ENCODE measurements at places on chromosomes 12 and 14.

GRCh38 chr14:104434214-104435076 is 145.1 kb upstream of the C14orf180 start:
- DNase-seq: no peak

DNA sequence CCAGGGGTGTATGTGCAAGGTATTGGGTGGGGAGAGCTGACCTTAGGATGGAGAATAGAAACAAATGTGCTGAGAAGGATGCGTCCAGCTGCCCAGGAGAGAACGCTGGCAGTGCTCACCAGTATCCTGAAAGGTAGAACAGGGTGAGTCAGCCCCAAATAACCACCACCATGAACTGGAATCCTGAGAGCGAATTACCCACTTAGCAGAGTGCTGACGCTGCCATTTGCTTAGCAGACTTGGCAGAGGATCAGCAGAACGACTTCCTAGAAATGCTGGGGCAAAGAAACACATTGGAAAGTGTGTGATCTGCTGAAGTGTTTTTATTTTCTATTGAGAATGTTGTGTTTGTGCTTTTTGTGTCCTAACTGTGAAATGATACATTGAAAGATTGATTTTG is 213.6 kb downstream of the ADGRD1 start:
- no peak for DNase-seq

GRCh38 chr12:6123258-6123657 is 1.2 kb downstream of the VWF start:
- DNase-seq: no peak

DNA sequence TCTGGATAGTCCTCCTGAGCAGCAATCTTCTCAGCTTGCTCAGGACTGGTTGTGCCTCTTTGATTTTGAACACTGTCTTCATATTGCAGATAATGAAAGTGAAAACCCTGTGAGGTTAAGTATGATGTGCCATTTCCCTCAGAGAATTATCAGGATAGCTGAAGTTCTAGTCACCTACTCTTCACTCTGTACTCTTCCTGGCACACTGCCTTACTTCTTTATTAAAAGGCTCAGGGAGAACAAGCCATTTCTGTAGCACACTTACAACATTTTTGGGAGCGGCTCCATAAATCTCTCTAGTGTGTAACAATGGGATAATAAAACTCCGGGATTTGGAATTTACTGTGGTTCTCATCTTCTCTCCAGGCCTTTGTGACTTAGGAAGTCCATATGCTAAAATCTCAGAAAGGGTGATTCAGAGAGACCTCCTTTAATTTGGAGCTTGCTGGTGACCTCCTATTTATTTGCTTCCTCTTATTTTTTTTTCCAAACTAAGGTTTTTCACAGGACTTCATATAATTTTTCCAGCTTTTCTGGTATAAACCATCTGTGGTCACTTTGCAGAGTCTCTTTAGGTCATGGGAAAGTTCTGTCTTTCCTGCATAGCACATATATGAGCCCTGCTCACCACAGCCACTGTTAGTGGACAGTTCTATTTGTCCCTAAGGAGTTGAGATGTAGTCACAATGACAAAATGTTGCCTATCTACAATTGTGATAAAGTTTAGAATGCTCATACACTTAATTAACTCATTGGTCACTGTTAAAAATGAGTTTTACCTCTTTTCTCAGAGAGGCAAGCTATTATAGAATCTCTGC is 53.5 kb upstream of the LDHB start:
- DNase-seq: no peak

DNA sequence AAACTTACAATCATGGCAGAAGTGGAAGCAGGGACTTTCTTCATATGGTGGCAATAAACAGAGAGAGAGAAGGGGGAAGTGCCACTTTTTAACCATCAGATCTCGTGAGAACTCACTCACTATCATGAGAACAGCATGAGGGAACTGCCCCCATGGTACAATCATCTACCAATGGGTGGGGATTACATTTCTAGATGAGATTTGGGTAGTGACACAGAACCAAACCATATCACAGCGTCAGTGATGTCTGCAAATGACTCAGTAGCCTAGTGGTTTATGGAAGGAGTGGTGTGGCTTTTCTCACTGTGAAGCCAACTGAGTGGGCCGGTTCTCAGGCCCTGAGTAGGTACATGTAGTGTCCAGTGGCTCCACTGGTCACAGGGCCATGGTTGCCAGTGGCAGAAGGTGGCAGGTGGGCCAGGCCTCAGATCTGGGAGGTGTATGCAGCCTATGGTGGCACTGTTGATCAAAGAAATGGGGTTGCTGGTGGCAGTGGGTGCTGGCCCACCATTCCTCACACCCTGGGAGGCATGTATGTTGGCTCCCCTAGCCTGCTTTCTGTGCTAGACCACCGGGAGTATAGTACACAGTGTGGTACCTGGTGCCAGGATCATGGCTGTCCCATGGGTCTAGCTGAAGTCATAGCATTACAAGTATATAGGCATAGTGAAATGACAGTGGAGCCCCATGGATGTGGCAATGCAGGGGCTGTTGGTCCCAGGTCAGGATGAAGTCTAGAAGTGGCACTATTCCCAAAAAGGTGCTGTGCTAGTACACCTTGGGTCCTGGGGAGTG is 191.9 kb downstream of the NUBPL start:
- DNase-seq: no peak

DNA sequence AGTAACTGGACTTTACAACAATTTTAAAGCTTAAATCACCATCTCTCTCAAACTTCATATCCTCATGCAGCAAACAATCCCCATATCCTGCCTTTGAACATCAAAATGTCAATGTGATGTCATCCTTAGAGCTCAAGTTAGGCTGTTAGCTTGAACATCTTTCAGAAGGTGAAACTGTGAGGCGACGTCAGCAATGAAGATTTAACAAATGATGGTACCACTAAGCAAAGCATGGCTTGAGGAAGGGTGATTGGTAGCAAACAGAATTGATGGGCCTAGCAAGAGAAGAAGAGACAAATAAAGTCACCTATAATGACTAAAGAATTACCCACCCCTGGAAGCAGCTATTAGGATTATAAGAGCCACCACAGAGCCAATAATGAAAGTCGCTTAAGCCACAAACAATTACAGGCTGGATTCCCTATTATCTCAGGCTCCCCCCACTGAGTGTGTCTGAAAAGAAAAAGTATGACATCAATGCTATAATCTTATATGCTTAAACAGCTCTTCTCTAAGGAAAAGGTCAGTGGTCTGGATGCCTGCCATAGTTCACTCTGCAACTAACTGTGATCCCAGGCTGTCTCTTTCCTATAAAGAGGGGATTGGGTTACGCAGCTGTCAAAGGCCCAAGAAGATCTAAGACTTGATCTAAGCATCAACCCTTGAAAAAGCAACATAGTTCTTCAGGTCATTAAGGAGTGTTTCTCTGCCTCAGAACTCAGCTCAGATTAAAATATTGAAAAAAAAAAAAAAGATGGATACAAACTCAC is 18.1 kb downstream of the EGLN3 start:
- no peak for DNase-seq

- DNase-seq: no peak
These were observed 1122.4 kb upstream of the USP15 start for GRCh38 chr12:61137677-61138414.

DNA sequence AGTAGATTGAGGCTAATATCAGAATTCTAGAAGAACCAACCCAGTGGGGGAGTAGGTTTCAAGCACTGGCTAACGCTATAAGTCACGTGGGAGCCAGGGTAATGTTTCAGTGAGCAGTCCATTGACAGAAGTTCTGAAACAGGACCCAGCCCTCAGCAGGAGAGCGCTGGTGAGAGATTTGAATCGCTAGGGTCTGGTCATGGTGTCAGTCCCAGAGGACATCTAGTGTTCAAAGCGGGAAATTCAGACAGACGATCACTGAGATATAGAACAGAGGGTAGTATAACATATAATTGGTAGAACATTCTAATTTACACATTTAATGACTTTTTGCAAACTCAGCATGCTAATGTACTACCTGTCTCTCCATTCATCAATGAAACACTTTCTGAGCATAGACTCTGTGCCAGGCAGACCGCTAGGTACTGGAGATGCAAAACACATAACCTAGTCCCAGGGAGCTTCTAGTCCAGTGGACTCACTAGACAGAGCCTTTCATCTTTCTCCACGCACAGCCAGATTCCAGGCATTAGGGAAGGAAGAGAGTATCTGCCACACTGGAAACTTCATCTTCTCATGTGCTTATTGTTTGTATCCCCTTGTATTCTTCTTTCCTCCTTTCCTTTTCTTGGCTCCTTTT is 35.4 kb upstream of the RNASE3 start:
- DNase-seq: no peak

GRCh38 chr12:52123487-52124186 is 44.1 kb downstream of the SMIM41 start:
- DNase-seq: no peak

DNA sequence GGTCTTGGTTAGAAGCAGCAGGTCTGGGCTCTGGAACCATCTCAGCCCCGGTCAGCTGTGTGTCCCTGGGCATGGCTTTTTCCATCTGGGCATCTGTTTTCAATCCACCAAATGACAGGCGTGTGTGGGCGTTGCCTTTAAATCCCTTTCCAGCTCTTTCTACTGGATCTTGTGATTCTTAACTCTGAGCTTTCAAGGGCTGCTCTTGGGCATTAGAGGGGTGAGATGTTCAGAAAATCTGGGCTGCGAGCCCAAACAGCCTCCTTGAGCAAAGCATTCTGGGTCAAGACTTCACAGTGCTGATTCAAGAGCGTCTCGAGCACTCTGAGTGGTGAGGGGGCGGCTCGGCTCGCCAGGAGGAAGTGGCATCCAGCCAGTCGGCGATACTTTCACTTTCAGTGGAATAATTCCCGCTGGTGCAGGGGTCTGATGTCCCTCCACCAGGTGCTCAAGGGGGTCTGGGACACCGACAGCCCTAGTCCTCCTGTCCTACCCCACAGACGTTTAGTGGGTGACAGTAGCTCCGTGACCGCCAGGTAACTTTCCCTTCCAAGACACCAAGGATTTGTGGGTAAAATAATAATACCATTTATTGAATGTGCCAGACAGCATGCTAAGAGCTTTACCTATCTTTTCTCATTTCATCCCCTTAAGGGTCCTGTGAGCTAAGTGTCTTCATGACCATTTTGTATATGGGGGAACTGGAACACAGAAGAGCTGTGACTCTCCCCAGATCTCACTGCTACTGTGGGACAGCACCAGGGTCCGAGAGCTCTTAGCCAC is 114.0 kb downstream of the PLXNC1 start:
- DNase-seq: no peak

DNA sequence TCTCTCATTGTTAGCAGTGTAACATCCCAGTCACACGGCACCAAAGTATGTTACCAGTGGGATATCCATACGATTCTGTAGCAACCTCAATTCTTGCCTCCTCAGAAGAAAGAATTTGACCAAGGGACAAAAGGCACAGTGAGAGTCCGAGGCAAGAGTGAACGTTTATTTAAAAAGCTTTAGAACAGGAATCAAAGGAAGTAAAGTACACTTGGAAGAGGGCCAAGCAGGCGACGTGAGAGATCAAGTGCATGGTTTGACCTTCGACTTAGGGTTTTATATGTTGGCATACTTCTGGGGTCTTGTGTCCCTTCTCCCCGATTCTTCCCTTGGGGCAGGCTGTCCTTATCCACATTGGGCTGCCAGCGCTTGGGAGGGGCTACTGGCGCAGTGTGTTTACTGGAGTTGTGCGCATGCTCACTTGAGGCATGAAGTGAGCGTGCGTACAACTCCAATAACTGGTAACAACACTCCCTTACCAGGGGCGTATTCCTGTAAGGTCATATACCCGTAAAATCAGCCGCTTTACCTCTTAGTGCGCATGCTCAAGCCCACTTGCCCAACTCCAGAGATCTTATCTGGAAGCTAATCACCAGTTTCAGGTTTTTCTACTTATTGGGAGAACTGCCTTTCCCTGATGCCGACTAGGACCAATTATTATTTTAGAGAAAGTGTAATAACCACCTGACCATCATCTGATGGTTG is 71.7 kb downstream of the FAR2 start:
- DNase-seq: no peak

GRCh38 chr12:89528434-89528833 is 2.6 kb upstream of the POC1B start:
- DNase-seq: no peak

GRCh38 chr12:11651785-11652184 is 2.3 kb downstream of the ETV6 start:
- DNase-seq: no peak

- DNase-seq: no peak
These were observed 71.4 kb upstream of the PRMT8 start for GRCh38 chr12:3419558-3419957.

DNA sequence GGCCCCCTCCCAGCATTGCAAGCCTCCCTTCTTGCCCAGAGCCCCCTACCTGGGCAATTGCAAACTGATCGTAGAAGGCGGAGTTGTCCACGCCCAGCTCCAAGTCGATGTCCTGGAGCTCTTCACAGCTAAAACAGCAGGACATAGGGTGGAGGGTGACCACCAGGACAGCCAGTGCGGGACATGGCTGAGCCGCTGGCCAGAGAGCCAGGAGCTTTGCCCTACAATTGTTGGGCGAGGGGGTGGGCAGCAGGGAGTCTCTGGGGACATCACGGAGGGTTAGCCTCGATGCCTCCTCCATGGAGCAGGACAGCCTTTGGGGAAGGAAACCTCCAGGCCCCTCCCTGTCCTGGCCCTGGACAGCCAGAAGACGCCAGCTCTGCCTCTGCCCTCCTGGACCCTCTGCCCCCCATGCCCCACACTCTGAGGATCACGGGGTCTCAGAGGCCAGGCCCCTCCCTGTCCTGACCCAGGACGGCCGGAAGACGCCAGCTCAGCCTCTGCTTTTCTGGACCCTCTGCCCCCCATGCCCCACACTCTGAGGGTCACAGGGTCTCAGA is 9.4 kb downstream of the TMEM179 start:
- DNase-seq: no peak

- peak; percentile 13 for DNase-seq
These were observed at the start of gene CD9 for GRCh38 chr12:6200256-6201212. CD9 (plus strand) TSS chr12:6200400; CDS start chr12:6200500, 100 bp downstream.

DNA sequence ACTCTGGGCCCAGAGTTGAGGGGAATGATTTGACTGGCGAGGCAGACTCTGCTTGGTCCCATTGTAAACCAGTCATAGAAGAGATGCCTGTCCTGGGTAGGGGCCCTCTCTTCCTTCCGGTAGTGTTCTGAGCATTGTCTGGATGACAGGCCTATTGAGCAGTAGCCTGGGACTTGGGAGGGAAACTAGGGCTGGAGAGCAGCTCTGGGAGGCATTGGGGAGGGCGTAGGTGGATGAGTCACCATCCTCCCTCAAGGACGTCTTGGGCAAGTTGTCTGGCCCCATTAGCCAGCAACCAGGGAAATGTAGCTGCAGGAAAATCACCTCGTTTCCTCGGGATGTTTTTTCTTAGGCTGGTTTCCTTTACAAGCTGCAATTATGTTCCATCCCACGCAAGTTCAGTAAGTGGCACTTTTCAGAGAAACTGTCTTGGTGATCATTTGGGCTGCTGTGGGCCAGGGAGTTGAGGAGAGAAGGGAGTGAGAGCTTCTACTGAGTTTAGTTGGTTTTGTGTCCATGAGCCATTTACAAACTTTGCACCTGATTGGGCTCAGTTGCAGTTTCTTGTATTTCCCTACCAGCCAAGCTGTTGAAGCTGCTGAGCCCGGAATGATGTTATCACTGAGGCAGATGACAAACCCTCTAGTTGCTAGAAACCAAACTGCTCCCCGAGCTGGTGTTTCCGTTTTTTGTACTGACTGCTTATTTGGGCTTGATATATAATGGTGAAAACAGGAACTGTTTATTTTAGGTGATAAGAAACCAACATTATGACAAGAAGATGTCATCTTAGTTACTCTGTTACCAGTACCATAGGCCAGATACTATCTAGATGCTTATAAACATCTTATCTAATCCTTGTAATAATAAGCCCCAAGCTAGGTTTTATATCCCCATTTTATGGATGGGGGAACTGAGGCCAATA is 147.6 kb downstream of the CHST11 start:
- DNase-seq: peak; percentile 10

GRCh38 chr12:113189361-113189760 is 3.8 kb downstream of the RITA1 start:
- no peak for DNase-seq

Measured in stimulated activated CD8-positive, alpha-beta memory T cell treated with anti-CD3 and anti-CD28 coated beads, Interleukin-7, amount 100 ng/mL, for 24 hours (primary cell).